ENCODE measurements at places on chromosomes 13 and 19. TPM values are rescaled to one million over a fixed set of nuclear protein-coding genes. Genes with fewer than 3 reads are reported as not detected.

GRCh38 chr19:42295831-42296525 lies 6.0 kb upstream of the PRR19 start:
- peak; percentile 92 for DNase-seq
- peaks cover 2% of the 10 kb centered on the region for H3K4me1 ChIP-seq
- peaks cover 12% of the 10 kb centered on the region for H3K36me3 ChIP-seq
- peak overlapping the region; percentile 40 for H3K27ac ChIP-seq
- no peak overlapping the region for H3K4me3 ChIP-seq
- no peaks in the 10 kb centered on the region for H3K27me3 ChIP-seq

DNA sequence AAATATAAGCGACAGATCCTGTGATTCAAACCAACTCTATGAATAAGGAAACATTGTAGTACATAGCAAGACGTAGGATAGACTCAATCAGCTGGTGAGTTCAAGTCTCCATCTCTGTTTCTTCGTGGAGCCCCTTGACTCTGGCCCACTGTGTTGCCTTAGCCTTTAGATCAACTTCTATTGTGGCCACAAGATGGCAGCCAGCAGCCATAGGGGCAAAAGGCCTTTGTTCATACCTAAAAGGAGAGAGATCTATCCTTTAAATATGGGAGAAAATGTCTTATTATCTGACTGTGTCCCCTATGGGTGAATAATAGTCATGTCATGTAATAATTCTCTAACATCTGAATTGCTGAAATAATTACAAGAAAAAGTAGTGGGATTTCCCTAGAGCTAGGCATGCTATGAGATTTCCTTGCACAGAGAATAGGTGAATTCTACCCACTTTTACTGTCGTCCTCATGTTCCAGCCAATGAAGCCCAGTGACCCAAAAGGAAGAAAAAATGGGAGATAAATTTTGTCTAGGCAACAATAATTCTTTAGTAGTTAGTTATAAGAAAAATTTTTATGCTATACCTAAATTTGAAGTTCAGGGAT lies 129.4 kb downstream of the PCDH20 start:
- H3K27me3 ChIP-seq: no peaks in the 10 kb centered on the region
- no peaks in the 10 kb centered on the region for H3K4me1 ChIP-seq
- no peak for DNase-seq
- H3K27ac ChIP-seq: no peak overlapping the region

CCNE1 gene
- total RNA-seq: 27.4 TPM

FOXO1 gene
- 20.2 TPM for total RNA-seq

LGALS14 gene
- 0.37 TPM for total RNA-seq
